ENCODE measurements at places on chromosomes 2 and 18.

GRCh38 chr2:27039871-27040270 is 7.1 kb downstream of the TMEM214 start:
- no peak for DNase-seq

DNA sequence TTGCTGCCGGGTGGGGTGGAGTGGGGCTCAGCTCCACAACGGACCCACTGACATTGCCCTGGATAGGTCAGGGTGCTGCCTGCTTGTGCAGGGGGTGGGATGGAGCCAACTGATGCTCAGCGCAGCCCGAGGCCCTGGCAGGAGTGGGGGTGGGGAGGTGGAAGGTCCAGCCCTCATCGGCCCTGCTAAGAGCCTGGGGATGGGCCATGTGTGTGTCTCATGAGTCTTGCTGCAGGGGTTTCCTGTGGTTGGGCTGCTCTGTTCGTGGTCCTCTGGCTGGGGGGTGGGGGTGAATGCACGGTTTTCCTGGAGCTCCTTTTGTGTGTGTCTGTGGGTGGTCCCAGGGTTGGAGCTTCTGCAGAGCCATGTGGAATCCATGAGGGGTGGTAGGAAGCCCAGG is 39.4 kb upstream of the GALR1 start:
- no peak for DNase-seq

GRCh38 chr2:232094201-232094600 is 132.7 kb downstream of the DIS3L2 start:
- DNase-seq, result no peak

- no peak for DNase-seq
Measured at GRCh38 chr2:181887045-181887444, 4.5 kb upstream of the ITPRID2 start.

GRCh38 chr2:151757861-151758260 is 23.6 kb upstream of the NEB start:
- no peak for DNase-seq

DNA sequence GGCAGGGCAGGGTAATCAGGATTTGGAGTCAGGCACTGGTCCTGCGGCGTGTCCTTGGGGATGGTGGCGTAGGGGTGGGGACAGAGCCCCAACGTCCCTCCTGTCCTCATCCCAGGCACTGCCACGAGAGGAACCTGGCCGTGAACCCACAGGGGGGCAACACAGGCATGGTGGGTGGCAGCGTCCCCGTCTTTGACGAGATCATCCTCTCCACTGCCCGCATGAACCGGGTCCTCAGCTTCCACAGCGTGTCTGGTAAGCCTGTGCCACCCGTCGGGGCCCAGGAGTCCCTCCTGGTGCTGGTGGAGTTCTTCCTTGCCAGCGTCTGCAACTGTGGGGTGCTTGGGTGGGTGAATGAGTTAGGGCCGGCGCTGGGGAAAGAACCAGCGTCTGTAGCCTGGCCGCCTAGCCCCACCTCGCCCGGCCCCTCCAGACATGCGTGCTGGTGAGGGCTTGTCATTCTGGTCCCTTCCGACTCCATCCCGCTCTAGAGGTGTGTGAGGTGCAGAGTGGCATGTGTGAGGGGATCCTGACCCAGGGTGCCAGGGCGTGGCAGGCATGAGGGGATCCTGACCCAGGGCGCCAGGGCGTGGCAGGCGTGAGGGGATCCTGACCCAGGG is 8.0 kb downstream of the D2HGDH start:
- no peak for DNase-seq

GRCh38 chr2:230160112-230160660 is 59.6 kb downstream of the SP110 start:
- DNase-seq, result peak; percentile 73

- DNase-seq, result peak; percentile 77
Measured at GRCh38 chr18:9323750-9324445, 10.7 kb upstream of the TWSG1 start.

GRCh38 chr2:215884451-215885087 is 128.8 kb downstream of the MREG start:
- DNase-seq, result no peak

GRCh38 chr2:60148716-60149115 is 404.7 kb downstream of the BCL11A start:
- DNase-seq, result no peak

DNA sequence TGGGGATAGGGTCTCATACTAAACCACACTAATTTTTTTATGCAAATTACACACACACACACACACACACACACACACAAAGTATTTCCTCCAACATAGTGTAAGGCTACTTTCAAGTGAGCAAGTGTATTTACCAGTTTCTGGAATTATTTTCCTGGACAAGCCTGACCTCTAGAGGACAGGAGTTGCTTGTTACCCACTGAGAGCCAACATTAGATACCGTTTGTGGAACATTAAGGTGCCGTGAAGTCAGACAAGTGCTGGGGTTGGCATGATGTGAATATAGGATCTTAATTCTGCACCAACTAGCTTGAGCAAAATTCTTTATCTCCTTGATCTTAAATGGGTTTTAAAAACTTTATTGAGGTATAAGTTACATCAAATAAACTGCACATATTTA is 39.3 kb upstream of the SERPINB2 start:
- peak; percentile 72 for DNase-seq

- DNase-seq, result no peak
Measured at GRCh38 chr2:37730037-37730818, 58.8 kb upstream of the CDC42EP3 start.

GRCh38 chr18:68532328-68532885 is 182.5 kb downstream of the TMX3 start:
- DNase-seq, result no peak
